Activated T-cell treated with anti-CD3 and anti-CD28 coated beads for 1 hour (primary cell): ENCODE measurements at places on chromosomes 4 and X.

- no peak for DNase-seq
These were observed 161.9 kb downstream of the TLL1 start for GRCh38 chr4:166034965-166035364.

DNA sequence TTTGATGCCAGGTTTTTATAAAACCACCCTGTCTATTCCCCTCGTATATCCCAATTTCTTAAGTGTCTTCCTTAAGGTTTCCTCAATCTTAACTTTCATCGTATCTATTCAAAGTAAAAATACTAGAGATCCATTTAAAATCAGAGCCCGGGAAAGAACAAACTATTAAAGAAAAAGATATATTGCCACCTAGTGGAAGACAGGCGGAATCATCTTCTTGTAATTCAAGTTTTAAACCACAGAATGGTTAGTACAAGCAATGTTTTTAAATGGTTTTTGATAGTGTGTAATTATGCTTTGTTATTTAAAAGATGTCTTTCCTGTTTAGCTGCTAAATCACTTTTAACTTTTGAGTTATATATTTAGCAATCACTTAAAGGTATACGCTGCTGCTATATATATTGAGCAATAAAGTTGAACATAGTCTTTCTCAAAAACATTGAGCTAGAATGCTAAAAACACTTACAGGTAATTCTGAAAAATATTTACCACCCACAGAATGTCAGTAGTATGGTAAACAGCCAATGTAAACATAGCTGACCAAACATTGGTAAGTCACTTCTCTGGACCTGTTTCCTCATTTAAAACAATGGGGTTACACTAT is 18.2 kb downstream of the PRDM8 start:
- DNase-seq, result no peak

GRCh38 chr4:140755774-140756318 is 339 bp downstream of the TBC1D9 start:
- no peak for DNase-seq

- DNase-seq, result no peak
These were observed 130.8 kb upstream of the LNX1 start for GRCh38 chr4:53722110-53722509.

DNA sequence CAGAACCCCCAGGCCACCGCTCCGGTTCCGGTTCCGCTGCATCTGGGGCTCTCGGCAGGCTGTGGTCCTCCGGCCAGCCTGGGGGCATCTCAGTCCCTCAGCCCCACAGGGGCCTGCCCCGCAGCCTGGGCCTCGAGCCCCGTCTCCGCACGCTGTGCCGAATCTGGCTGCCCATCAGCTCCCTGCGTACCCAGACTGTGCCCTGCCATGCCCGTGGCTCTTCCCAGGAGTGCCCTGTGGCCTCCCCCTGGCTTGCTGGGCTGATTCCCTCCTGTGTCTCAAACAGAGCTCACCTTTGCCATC is 830 bp upstream of the MSANTD1 start:
- no peak for DNase-seq

DNA sequence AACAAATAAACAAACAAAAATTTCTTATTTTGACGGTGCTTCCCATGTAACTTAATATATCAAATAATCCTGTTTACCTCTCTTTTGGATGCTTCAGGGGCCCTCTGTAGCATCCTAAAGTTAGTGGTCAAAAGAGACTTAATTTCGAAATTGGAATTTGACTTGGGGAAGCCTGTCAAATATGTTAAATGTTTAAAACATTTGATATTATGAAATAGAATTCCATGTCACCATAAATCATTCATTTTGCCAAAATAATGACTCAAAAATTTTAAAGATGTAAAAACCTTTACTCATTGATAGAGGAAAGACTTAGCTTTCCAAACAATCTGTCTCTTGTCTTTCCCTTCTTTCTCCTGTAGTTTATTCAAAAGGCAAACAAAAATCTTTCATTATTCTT is 20.6 kb upstream of the TEX13A start:
- no peak for DNase-seq

GRCh38 chr4:56086561-56086960 is 137.8 kb downstream of the CEP135 start:
- DNase-seq, result no peak

GRCh38 chrX:123236859-123237258 is 52.8 kb downstream of the GRIA3 start:
- DNase-seq, result no peak

DNA sequence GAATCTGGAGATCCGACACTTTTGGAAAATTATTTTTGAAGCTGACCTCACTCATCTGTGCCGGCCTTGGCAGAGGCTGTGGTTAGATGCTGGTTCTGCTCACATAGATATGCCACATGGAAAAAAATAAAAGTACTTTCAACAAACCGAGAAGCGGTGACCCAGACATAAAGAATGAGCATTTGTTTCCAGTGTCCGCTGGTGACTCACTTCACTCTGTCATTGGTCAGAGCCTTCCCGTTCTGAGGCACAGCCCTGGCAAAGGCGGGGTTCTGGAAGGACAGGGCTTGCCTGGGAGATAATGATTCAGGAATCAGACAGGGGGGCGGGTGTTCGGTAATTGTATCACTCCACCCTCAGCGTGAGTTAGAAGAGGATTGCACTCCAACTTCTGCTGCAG is 172.4 kb upstream of the MXRA5 start:
- no peak for DNase-seq

DNA sequence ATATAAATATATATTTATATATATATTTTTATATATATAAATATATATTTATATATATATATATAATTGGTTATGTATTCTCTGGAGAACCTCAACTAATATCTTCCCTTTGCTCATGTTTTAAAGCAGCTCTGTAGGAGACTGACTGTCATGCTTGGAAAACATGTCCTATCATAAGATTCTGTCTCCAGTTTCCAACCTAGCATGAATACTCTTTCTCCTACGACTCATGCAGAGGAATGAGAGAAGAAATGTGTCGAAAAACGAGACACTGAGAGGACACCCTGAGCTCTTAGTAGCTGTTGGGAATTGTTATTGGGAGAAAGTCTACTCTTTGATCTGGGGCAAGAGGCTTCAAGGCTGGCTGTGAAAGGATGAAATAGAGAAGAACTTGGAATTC is 166.5 kb upstream of the SLIT2 start:
- no peak for DNase-seq

- no peak for DNase-seq
These were observed 305.4 kb downstream of the MAPK10 start for GRCh38 chr4:86054286-86055032.

DNA sequence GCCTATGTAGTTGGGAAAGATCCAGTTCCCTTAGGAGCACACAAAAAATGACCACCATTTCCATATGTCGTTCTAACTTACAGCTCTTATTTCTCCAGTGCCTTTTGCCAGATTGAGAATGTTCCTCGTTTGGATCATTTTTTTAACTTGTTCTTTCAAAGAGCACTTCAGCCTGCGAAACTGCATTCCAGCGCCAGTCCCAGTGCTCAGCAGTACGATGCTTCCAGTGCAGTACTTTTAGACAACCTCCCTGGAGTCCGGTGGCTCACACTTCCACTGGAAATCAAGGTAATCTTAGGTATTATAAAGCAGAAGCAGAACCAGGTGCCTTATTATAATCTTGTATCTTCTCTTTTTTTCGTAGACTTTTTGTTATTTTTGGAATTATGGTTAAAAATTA is 42.6 kb upstream of the SLC25A31 start:
- no peak for DNase-seq

DNA sequence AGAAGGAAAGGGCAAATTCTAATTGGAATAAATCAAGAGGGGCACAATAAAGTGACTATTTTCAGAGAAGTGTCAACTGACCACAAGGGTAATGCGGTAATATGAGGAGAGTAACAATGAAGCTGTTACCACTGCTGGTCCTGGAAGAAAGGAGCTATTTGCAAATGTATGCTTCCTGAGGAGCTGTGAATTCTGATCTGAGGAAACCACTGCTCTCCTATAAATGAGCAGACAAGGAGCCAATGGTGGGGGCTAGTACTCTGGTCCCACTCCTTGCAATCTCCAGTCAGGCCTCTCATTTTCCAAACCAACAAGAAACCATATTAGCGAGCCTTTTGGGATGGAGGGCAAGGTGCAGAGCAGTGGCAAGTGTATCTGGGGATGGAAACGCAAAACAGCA is 770.2 kb downstream of the FSTL5 start:
- DNase-seq, result no peak

- DNase-seq, result no peak
These were observed 6.7 kb downstream of the RTL8B start for GRCh38 chrX:135015523-135016245.
